ENCODE measurements at places on chromosomes 7 and 10.

GRCh38 chr7:73952266-73952665 is 75.7 kb upstream of the ELN start:
- no peak for DNase-seq

- DNase-seq = no peak
These were observed 270.7 kb downstream of the GALNT17 start for GRCh38 chr7:71402684-71403083.

DNA sequence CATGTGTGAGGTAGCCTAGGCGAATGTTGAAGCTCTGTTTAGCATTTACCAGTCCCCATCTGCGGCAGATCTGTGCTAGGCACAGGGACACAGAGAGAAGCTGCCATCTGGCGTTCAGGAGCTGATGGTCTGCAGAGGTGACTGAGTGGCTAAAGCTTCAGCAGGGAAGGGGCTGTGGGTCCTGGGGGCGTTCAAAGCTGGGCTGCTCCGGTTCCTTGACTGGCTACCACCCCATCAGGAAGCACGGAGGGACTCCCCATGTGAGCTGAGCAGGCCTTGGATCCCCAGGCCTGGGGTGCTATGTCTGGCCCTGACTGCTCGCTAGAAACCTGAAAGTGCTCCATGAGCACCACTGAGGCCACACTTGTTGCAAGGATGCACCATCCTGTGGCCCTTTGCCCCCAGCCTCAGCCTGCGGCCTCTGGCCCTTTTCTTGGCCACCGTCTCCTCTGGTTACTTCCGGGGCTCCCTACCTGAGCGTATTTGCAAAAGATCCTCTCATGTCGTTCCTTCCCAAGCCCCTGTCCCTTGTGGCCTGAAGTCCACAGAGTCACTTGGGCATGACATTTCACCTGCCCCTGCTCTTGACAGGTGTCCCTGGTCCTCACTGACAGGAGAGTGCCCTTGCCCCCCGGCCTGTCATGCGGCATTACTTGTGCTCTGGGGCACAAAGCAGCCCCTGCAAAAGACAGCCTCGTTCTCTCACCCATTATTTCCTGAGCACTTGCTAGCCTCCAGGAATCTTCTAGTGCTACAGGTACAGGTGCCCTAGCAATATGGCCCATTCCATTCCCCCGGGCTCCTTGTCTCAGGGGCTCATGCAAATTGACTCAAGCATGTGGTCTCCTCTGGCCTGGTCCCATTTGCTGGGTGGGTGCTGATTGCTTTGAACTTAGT is 108.1 kb downstream of the GLRX3 start:
- DNase-seq = no peak

- no peak for DNase-seq
These were observed 38.8 kb downstream of the RAMP3 start for GRCh38 chr7:45196374-45196773.

DNA sequence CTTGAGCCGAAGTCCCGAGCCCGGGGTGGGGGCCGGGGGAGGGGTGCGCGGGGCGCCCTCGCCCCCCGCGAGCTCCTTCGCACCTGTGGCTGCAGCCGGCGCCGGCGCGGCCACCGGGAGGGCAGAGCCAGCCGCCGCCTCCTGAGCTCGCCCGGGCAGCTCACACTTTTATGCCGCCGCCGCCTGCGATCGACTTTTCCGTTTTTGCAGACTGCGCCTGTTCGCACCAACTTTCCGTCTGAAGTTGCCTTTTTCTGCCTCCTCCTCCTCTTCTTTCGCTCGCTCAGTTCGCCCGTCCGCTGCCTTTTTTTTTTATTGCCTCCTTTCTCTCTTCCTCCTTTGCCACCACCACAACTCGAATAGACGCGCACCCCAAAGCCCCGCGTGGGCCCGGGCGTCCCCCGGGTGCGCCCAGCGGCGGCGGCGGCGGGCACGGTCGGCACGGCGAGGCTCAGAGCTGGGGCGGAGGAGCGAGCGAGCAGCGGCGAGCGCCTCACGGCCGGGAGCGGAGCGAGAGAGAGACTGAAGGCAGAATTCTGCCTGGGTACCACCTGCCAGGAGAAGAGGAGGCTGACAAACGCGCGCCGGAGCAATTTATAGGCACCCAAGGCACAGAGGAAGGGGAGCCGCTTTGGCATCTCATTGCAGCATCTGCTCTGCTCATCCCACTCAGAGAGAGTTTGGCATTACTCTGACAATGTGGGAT is at the start of gene C1QL3:
Gene C1QL3, minus strand, starts transcription at position 569 of the 706 bp plus-strand sequence. CDS start 814 bp downstream, outside the sequence.
- no peak for DNase-seq

GRCh38 chr7:139887992-139888481 is 59.0 kb downstream of the TBXAS1 start:
- DNase-seq = no peak

GRCh38 chr10:93917821-93918220 is 24.0 kb downstream of the SLC35G1 start:
- DNase-seq = no peak

DNA sequence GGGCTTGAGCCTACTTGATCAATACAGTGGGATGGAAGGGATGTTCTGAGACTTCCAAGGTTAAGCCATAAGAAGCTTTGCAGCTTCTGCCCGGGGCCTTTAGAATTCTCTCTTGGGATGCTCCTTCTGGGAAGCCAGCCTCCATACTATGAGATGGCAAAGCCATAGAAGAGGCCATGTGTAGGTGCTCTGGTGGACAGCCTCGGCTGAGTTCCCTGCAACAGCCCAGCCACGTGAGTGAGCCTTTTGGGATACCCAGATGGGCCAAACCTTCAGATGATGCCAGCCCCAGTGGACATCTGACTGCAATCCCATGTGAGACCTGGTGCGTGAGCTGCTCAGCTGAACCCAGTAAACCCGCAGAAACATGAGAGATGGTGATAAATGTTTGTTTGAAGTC is 370.6 kb downstream of the RPS24 start:
- DNase-seq = no peak

DNA sequence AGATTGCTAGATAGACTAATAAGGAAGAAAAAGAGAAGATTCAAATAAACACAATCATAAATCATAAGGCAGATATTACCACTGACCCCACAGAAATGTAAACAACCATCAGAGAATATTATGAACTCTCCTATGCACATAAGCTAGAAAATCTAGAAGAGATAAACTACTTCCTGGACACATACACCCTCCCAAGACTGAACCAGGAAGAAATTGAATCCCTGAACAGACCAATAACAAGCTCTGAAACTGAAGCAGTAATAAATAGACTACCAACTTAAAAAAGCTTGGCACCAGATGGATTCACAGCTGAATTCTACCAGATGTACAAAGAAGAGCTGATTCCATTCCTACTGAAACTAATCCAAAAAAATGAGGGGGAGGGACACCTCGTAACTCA is 24.5 kb upstream of the STARD3NL start:
- DNase-seq = no peak

DNA sequence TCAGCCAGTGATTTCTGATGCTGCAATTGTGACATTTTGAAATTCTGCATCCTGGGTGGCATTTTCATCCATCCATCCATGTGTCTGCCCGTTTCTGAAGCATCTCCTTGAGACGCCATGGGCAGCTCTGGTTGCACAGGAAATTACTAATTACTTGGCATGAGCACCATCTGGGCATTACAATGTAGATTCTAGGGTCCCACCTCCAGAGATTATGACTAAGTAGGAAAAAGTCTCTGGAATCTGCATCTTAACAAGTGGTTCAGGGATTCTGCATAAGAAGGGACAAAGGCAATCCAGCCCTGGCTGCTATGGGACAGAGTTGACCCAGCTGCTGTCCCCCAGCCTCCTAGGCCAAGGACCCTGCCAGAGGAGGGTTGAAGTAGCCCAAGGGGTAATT is 65.3 kb downstream of the CUZD1 start:
- no peak for DNase-seq

DNA sequence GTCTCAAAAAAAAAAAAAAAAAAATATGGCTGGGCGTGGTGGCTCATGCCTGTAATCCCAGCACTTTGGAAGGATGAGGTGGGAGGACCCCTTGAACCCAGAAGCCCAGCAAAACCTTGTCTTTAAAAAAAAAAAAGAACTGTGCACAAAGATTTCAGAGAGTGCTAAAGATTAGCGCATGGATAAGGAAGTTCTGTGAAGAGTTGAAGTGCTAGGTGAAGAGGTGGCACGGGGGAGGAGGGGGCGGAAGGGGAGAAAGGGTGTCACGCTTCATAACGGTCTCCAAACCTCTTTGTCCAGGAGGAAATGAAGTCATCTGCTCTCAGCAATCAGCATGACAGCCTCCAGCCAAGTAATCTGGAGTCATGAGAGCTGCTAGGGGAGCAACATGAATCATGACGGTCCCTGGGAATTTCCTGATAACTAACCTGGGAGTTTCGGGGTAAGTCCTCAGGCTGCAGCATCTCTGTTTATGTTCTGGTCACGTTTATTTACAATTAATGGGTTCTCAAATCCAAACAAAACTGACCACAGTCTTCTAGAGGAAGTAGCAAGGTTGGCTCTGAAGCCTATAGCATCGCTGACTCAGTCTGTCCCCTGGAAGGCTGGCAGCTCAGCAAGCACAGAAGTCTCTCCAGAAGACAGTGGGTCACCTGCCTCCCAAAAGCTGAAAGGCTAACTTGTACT is 1.9 kb upstream of the PLAU start:
- no peak for DNase-seq

DNA sequence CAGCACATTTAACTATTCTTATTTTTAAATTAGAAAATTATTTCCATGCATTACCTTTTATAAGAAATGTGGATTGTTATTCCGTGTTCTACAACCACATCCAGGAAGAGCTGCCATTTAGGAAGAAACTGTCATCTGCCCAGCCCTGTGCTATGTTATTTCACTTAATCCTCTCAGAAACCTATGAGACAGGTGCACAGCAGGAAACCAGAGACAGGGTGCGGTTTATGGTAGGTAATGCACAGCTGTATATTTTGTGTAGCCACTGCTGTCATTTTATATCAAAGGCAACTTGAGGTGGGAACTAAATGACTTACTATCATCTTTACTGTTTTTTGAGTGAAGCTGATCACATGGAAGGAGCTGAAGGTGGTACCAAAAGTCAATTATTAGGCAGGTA is 232.3 kb downstream of the MAGI2 start:
- no peak for DNase-seq

GRCh38 chr10:5498791-5499492 is 428 bp downstream of the CALML5 start:
- DNase-seq = no peak
